ENCODE measurements at places on chromosomes 5 and 9.

DNA sequence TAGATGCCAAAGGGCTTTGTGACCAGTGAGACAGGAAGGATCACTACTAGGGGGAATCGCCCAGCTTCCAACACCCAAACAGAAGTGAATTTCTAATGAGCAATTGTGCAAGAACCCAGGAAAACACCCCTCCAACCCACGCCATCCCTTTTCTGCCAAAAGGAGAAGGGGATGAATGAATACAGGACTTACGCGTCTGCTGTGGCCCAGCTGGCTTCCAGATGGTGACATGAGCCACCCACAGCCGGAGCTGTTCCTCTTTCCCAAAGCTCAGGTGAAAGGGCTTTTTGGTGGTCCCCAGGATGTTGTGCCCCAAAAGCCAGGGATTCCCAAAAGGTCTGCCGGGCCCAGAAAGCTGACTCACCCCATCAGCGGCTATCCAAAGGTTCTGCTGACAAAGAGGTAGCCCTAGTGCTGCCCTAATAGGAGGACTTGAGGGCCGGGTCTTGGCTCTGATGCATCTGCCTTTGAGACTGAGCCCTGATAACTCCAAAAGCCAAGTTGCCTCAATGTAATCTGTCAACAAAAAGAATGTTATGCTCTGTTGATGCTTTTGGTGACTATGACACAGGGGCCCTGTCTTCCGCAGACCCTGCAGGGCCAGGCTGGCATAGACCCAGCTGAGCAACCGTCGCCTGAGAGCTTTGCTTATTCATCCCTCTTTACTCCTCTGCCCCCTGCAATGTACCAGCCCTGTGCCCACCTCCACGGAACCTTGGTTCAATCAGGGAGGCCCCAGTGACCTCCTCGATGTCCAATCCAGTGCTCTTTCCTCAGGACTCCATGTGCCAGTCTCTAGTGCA lies 14.5 kb downstream of the GSN start:
- DNase-seq: no peak

- DNase-seq: no peak
Measured at GRCh38 chr5:96919754-96920197, 16.1 kb upstream of the LNPEP start.

GRCh38 chr5:132385326-132386105 lies 16.0 kb downstream of the SLC22A5 start:
- peak; percentile 84 for DNase-seq

GRCh38 chr9:27712806-27713205 lies 139.5 kb upstream of the C9orf72 start:
- DNase-seq: no peak

DNA sequence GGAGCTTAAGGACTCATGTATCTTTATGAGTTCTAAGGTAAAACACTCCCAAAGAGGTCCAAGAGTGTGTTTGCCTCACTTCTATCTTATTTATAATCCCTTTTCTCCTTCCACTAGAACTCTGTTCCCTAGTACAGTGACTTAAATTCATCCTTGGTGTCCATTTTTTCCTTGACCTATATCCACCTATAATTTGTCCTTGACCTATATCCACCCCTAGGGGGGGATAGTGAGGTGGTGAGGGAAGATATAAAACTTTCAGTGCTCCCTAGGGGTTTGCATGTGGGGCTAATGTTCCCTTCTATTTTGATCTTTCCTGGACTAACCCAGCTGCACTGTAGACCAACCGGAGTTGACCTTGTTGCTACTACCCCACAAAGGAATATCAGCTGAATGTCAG lies 83.5 kb upstream of the GNAQ start:
- DNase-seq: peak; percentile 44

DNA sequence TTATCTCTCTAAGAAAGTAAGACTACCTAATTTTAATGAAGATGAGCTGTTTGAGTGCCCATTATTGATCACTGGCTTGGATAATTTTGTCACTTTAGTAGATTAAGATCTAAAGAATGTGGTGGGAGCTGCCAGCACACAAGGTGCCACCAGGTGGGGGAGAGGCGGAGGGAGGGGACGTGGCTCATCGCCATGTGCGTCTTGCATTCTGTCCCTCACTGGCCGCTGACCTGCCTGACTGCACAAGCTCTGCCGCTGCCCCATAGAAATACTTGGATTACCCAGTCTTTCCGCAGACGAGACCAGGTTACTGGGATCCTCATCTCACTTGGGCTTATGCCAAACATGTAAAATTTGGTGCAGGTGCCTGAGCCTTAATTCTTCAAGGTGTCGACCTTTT lies 37.6 kb downstream of the RHOBTB3 start:
- DNase-seq: no peak

- DNase-seq: no peak
Measured at GRCh38 chr5:140833993-140834392, at the start of gene PCDHA7. TSS of gene PCDHA7 (plus strand) at chr5:140834269. CDS start at chr5:140834384, 115 bp downstream.

GRCh38 chr5:43581398-43581797 lies 21.6 kb upstream of the NNT start:
- no peak for DNase-seq

- no peak for DNase-seq
Measured at GRCh38 chr5:160237571-160238093, 8.3 kb downstream of the FABP6 start.

DNA sequence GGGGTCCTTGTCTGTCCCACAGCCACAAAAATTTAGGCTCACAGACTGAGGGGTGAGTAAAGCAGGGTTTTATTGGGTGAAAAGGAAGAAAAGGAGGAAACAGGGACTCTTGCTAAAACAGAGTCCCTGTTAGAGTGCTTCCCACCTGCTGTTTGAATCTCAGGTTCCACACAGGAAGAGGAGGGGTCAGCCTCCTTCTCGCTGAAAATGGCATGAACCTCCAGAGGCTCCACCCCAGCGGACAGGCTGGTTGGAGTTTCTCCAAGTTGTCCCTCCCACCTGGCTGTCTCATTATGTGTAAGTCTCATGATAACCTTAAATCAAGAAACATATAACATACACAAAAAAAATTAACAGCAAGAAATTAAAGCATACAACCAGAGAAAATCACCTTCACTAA lies 28.3 kb upstream of the UHRF2 start:
- DNase-seq: no peak

- DNase-seq: no peak
Measured at GRCh38 chr5:175037820-175038219, 313.4 kb downstream of the MSX2 start.

DNA sequence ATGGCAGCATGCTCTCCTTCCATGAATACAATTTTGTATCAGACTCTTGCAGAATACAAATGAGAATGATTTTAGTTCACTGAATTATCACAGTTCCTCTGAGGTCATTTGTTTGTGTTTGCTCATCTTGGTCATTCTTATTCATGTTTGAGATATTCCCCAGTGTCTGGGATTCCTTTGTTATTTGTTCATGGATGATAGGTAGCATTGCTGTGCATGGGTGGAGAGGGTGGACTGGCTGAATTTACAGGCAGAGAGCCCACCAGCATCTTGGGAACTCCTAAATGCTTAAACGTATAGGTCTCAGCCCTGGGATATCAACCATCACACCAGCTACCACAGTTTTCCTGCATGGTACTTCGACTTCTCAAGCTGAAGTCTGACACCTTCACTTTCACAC lies 459.8 kb downstream of the CCDC171 start:
- no peak for DNase-seq

GRCh38 chr5:103224118-103224893 lies 34.3 kb upstream of the MACIR start:
- peak; percentile 56 for DNase-seq

DNA sequence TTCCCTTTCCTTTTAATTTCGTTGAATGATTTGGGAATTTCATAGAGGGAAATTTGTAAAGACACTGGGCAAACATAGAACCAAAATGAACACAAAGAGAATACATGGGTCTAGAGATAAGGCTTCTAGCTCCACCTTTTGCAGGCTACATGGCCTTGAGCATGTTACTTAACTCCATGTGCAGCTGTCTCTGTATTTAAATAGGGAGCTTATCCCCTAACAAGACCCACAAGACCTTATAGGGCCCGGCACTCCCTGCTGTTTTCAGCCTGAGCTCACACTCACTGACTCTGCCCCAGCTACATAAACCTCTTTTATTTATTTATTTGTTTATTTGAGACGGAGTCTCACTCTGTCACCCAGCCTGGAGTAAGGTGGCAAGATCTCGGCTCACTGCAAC lies 30.6 kb upstream of the TLE1 start:
- no peak for DNase-seq

DNA sequence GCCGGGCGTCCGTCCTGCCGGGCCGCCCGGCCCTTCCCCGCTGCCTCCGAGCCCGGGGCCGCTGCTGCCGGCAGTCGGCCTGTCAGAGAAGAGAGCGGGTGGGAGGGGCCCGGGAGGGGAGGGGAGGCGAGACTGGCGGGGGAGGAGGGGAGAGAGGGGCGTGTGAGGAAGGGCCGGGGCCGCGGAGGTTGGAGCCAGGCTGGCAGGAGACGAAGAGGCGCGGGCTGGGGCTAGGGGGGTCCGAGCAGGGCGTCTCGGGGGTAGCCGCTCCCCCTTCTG lies 570 bp downstream of the CREBRF start:
- DNase-seq: no peak

DNA sequence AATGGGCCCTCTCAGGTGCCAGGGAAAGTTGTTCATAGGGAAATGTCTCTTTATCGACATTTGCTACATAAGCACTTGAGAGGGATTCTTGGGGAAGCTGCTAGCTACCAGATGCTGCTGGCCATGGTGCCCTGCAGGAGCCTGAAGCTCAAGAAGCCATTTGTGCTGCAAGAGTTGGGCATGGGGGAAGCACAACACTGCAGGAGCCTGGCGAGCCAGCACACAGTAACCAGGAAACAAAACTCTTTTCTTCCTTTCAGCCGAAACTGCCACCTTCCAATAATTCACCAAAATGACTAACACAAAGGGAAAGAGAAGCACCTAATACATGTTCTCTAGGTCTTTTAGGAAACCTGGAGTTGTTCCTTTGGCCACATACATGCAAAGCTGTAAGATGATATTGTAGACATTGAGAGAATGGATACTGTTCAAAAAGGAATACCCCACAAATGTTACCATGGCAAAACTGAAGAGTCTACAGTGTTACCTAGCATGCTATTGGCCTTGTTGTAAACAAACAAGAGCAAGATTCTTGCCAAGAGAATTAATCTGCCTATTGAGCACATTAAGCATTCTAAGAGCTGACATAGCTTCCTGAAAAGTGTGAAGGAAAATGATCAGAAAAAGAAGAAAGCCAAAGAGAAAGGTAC lies 26.1 kb upstream of the LARP1 start:
- no peak for DNase-seq

DNA sequence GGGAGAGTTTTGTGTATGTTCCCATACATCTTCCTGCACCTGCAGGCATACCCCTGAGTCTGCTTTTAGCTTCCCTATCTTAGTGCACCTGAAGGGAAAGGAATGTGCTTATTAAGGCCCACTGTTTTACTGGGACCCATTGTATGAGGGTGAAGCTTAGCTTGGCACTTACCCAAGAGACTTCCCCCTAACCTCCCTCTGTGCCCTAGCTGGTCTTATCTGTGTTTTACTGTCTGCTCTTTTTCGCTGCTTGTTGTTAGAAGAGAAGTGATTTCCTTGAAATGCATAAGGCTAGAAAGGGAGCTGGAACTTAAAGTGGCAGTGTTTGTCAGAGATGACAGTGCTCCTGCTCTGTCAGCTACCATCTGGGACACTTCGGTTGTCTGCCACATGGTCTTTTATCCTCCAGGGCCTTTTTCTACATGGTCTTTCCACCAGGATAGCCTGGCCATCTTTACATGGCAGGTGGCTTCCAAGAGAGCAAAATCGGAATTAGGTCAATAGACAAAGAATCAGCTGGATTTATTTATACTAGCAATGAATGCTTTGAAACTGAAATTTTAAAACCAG lies 122.5 kb upstream of the SLC44A1 start:
- DNase-seq: no peak

DNA sequence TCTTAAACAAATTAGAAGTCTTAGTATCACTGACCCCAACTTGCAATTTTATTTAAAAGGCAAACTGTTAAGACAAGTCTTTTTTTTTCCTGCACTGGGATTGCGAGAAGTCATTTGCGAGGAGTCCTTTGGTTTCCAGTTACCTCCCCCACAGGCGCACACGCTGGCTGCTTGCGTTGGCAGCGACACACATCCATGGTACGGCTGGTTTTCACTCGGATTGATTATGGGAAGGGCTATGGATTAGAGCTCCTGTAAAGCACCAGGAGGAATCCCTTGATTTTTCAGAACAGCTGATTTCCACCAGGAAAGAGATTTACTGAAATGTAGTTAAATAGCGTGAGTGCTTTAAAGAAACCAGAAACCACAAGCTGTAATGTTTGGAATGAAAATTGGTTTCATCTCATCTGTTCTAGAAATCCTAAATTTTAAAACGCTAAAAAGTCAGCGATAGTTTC lies 737 bp downstream of the SLC1A3 start:
- DNase-seq: no peak

DNA sequence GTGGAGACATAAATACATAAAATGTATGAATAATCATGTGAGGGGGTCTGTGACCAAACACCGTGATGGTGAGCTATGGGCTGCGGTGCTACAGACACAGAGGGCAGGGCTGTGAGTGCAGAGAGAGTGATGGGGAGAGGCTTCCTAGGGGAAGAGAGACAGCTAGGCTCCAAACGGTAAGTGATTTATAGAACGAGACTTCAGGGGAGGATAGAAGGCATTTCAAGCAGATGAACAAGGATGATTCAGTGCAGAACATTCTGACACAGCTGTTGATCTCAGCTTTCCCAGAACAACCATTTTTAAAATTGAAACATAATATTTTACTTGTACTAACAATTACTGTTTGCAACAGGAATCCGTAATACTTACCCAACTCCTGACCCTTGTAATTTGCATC lies 100.7 kb downstream of the GAS1 start:
- no peak for DNase-seq
